ENCODE measurements at places on chromosomes 12 and 14.

GRCh38 chr14:29548948-29549370 lies 378.7 kb downstream of the PRKD1 start:
- DNase-seq, result no peak

GRCh38 chr12:71746974-71747611 lies 7.6 kb upstream of the RAB21 start:
- DNase-seq, result peak; percentile 30

GRCh38 chr12:94768398-94769046 lies 118.2 kb upstream of the TMCC3 start:
- DNase-seq, result no peak

- peak; percentile 77 for DNase-seq
Measured at GRCh38 chr12:117212563-117213190, 22.4 kb upstream of the FBXO21 start.

GRCh38 chr14:94101748-94102147 lies 8.8 kb upstream of the IFI27 start:
- DNase-seq, result no peak

DNA sequence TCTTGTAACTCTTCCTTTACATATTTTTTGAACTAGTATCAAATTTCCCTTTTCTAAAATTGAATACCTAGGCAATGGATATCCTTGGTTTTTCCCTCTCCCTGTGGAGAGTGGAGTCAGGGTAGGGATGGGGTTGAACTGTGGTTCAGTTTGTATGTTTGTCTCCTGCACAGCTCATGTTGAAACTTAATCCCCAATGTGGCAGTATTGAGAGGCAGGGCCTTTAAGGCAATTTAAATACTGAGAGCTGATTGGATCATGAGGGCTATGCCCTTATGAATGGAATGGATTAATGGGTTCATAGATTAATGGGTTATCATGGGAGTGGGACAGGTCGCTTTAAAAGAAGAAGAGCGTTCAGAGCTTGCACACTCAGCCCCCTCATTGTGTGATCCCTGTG lies 127.2 kb upstream of the RGS6 start:
- no peak for DNase-seq

DNA sequence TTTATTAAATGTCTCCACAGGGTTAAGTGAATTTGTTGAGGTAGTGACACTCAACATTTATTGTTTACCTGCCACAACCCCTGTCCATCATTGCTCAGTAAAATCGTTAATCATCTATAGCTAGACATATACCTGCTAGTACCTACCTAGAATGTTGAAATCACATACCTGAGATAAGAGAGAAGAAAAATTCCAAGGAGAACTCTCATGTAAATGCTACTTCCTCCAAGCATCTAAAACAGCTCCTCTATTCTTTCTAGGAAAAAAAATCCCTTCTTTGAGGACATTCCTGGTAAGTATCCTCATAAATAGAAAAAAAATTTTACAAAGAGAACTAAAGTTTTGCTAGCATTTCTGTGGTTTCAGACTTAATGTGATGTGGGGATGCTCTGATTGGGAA lies 325.1 kb downstream of the DAD1 start:
- DNase-seq, result no peak

- DNase-seq, result no peak
Measured at GRCh38 chr12:101927999-101928398, 50.6 kb downstream of the DRAM1 start.

DNA sequence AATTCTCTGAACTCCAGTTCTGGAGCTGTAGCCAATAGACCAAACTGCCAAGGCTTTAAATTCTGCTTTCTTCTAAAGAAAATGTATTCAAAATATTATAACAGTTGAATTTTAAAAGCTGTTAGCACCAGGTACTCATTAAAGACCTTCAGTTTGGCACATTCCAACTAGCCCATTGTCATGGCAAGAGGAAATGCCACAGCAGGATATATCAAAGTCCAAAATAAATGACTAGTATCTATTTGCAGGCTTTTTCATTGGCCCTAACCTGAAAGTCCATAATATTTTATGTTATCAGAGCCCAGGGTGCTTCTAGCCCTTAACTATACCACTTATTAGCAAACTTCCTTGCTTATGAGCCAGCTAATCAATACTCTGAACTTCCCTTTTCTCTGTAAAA lies 3.1 kb upstream of the RIC8B start:
- DNase-seq, result no peak

DNA sequence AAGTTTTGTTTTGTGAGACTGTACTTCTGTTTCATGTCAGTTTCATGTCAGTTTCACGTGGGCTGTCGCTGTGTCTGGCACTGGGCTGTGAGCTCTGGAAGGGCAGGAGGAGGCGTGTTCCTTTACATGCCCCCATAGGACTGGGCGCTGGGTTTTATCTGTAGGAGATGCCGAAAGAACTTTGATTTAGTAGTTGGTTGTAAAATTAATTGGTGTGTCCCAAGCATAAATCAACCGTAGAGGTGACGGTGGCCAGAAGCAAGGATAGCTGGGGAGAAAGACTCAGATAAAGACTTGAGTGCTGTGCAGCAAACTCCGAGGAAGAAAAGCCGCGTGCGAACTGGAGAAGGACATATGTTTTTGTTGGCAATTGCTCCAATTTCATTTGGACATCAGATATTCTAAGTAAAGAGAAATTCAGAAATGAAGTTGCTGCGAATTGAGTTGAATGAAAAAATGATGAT lies 182.5 kb downstream of the VRK1 start:
- DNase-seq, result no peak

DNA sequence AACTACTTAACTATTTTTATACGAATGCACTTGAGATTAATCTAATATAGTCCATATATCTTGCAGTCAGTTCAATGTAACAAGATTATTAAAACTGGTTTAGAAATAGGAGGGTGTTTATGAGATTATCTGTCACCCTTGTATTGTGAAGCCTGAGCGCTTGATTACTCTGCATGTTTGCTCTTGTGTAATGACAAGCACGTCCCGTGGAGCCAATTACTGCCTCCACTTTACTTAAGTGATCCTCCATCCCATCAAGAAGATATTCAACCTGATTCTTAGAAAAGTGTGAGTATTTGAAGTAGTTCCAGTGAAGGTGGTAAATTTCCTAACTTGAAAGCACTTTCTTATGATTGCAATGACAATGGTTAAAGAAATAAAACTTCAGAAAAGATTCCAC lies 415.2 kb upstream of the GARIN6 start:
- no peak for DNase-seq

DNA sequence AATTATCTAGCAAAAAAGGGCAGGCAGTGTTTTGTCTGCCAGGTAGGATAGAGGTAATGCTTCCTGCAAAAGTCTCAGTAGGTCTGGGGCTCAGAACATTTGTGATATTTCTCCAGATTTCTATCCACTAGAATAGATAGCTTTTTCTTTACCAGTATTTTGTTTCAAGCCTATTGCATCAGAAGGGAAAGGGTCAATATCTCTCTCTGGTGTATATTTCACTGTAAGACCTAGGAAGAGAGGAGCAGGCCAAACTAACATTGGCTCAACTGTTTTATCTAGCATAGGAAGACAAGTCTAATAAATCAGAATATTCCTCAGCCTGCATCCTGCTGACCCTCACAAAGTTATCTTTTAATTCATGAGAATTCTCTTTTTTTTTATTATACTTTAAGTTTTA lies 106.7 kb upstream of the DAAM1 start:
- no peak for DNase-seq

- no peak for DNase-seq
Measured at GRCh38 chr14:59354666-59355065, 110.5 kb downstream of the GPR135 start.

- no peak for DNase-seq
Measured at GRCh38 chr12:56425193-56425592, 24.0 kb downstream of the TIMELESS start.

DNA sequence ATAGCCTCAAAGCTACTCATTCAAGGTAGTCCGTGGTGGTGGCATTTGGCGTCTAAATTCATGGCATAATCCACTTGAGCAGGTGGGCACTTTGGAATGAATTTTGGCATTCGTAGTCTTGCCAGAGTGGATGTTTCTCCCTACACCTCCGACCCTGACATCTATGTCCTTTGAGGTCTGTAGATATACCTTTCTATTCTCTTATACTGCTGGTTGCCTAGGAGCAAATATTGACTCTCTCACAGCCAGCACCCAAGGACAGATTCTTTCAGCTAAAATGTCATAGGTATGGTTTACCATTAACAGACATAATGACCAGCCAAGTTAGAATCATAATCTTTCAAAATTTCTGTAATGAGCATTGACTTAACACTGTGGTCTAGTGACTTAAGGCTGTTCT lies 47.4 kb upstream of the FLRT2 start:
- DNase-seq, result no peak

DNA sequence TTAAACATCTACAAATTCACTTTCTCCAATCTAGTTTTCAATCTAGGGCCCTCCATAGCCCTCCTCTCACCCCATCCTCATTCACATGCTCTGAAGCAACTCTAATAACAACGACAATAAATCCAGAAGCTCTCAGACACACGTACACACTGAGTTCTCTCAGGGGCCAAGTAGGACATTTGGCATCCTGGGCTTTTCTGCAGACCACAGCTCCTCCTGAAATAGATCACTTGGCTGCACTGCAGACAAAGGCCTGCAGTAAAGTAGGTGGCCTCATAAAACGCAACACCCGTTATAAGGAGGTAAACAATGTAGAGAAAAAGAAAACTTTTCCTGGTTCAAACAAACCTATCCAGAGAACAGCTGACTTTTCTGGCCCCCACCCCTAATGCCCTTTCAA lies 111.2 kb downstream of the TMTC1 start:
- no peak for DNase-seq

DNA sequence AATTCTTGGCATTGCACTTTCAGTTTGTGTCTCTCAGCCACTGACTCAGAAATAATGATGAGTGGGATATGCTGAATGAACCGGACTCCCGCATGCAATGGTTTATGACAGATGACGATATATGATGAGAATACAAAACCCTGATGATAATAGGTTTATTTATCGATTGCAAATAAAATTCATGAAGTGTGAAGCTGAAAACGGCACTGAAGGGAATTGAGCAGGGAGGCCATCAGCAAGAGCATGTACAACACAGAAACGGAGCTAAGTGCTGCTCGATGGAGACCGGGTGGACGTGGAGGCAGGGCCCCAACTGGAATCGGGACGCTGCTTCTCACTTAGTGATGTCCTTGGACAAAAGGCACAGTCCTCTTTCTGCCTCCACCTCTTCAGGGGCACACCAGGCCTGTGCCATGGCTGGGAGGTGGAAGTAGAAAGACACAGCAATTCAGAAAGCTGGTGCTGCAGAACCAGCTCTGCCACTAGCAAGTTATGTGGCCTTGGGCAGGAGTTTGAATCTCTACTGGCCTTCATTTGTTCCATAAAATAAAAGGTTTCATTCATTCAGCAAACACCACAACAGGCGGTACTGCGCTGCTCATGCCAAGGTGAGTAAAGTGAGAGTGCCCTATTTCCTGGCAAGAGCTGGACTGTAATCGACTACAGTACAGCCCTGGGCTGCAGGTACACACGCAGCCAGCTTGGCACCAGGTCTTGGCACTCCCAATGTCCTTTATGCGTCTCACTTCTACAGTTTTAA lies 117.0 kb downstream of the EGLN3 start:
- no peak for DNase-seq

- no peak for DNase-seq
Measured at GRCh38 chr12:92546635-92547348, 156.0 kb upstream of the PLEKHG7 start.
